NCI-H2227 treated with DMSO at 0.1 percent for 48 hours (cell line): ENCODE measurements at places on chromosomes 12 and 14.

DNA sequence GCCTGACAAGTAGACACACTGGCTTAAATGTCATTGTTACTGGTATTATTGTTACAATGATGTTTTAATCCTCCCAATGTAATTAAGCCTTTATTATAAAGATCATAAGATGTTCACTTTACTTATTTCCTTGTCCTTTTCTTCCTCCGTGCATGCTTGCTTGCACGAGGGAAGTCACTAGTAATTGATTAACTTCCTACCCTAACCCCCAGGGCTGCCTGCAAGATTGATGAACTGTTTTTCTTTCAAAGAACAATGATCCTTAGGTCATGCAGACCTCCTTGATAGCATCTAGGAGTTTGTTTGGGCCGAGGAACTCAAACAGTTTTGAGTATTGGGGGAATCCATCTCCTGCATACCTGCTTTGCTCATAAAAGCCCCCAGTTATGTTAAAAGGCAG lies 43.0 kb downstream of the GLRX5 start:
- DNase-seq, result no peak

GRCh38 chr12:99277591-99278379 lies 369.8 kb upstream of the GARIN6 start:
- DNase-seq, result no peak

GRCh38 chr14:94110552-94111181 lies at the start of gene IFI27:
IFI27 (plus strand) TSS chr14:94110736.
- no peak for DNase-seq

GRCh38 chr14:102781063-102781462 lies 3.8 kb downstream of the TRAF3 start:
- no peak for DNase-seq

DNA sequence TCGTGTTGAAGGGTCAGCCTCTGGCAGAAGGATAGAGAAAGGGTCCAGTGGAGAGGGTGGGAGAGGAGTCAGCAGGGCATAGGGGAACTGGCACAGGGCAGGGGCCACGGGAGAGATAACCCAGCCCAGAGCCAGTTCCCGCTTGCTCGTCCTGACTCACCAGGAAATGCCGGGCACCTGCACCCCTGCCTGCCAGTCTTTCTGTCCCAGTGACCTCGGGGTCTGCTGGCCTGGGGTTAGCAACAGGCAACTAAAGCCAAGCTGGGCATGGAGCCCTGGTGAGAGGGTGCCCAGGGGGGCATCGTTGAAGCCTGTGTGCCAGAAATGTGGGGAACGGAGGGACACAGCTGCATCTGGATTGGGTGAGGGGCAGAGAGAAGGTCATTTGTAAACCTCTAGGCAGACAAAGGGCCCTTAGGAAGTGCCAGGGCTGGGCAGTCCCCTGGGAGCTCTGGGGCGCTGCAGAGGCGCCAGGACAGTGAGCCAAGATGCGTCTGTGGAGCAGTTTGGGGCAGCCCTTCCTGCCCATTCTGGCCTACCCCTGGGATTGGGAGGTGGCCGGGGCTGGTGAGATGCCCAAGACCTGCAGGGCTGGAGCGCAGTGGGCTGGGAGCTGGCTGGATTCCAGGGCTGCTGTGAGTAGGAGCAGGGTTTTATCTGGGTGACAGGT lies 5.5 kb downstream of the TNFAIP2 start:
- no peak for DNase-seq

DNA sequence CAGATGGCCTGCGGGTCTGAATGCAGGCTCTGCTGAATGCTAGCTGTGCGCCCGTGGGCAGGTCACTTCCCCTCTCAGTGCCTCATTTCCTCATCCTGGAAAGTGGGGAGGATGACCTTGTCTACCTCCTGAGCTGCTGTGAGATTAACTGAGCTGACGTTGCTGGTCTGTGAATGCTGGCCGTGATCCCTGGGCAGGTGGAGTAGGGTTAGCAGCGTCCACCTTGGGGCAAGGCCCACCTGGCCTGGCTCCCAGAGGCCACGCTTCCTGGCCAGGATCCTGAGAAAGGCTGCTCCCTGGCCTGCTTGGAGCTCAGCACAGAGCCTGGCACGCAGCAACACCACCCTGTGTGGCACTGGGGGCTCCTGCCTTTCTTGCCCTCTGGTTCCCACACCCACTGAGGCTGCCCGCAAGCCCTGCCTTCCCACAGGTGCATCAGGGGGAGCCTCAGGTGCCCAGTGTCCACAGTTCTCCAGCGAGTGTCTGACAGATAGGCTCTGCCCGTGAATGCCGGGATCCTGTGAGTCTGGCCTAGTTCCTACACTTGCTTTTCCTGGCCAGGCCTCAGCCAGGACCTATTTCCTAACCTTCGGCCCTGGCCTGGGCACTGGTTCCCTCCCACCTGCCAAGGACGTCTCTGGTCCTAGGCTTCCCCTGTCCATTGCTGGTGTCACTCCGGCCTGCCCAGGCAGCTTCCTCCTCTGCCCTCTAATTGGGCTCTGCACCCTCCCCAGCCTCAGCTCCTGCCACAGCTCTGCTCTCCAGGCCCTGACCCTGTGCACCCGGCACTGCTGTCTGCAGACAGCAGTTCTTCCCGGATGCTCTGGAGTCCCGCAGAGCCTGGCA lies 37.2 kb upstream of the TDRD9 start:
- DNase-seq, result no peak

DNA sequence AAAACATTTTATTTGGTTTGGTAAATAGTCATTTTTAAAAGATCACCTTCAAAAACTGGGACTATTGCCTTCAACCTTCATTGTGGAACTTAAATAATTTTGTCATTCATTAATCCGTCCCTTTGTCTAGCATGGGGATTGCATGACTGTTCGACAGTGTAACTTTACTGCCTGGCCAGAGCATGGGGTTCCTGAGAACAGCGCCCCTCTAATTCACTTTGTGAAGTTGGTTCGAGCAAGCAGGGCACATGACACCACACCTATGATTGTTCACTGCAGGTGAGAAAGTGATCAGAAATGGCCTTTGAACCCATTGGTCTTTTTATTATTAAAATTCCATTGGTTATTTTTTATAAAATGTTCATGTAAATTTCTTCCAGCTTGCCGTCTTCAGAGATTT lies 37.2 kb upstream of the MYF6 start:
- no peak for DNase-seq

- no peak for DNase-seq
Observed at GRCh38 chr14:97283426-97283825, 486.2 kb downstream of the VRK1 start.
